Fibroblast of skin of scalp (primary cell): ENCODE measurements at places on chromosomes 5 and 9.
A peak's percentile ranks its signal among the peaks of the same experiment; 100 is the strongest.

DNA sequence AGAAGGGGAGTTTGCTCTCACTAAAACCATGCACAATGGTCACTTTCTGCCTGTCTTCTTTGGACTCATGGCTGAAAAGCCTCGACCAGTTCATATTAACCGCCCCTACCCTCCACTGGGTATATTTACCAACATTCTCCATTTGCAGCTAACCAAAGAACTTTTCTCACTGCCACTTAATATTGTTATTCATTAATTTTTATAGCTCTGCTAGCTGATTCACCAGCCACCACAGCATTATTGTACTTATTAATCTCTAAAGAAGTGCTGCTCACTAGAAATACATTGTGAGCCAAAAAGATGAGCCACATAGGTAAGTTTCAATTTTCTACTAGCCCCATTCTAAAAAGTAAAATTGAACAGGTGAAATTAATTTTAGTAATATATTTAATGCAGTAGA is 33.4 kb upstream of the SMIM32 start:
- DNase-seq, result no peak

DNA sequence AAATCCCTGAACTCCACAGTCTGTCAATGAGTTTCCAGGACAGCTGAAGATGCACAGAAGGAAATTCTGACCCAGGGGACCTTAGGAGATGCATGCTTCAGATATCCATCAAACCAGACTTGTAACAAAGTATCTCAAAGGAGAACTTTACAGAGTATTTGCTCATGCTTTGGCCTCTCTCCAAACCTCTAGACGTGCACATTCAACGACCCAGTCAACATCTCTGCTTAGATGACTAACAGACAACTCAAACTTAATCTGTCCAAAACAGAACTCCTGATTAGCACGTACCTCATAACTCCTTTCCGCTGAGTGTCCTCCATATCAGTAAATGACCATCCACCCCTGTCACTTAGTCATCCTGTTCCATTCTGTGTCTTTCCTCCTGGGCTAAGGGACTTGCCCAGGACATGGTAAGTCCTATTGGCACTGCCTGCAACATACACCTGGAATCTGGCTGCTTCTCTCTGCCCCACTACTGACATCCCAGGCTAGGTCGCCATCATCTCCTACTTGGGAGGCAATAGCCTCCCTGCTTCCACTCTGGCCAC is 107.4 kb downstream of the LMNB1 start:
- DNase-seq, result peak; percentile 84

- DNase-seq, result no peak
Observed at GRCh38 chr5:65037831-65038815, 269.4 kb downstream of the CWC27 start.

DNA sequence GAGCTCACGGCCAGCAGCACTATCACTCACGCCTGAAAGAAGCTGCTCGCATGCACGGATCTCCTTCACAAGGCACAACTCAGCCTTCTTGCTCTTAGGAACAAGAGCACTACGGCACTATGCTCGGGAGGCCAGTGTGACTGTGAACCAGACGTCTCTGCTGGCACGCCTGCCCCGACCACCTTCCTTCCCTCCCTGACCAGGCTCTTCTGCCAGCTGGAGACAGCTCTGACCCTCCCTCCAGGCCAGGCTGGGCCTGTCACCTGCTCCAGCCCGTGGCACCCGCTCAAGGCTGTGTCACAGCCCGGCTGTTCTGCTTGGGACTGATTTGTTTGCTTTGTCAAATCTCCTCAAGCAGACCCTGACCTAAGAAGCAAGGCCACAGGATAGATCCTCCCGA is 7.0 kb downstream of the TBC1D9B start:
- no peak for DNase-seq

GRCh38 chr9:117496307-117496706 is 81.5 kb upstream of the ASTN2 start:
- DNase-seq, result no peak

DNA sequence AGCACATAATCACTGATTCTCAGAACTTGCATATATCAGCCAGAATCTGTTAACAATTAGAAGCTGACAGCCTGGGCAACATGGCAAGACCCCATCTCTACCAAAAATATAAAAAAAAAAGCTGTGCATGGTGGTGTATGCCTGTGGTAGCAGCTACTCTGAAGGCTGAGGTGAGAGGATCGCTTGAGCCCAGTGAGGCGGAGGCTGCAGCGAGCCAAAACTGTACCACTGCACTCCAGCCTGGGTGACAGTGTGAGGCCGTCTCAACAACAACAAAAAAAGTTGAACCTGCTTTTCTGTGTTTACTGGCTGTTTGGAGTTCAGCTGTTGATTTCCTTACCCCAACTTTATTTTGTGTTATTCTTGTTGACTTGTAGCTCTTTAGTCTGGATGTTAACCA is 66.8 kb downstream of the GOLPH3 start:
- DNase-seq, result no peak

DNA sequence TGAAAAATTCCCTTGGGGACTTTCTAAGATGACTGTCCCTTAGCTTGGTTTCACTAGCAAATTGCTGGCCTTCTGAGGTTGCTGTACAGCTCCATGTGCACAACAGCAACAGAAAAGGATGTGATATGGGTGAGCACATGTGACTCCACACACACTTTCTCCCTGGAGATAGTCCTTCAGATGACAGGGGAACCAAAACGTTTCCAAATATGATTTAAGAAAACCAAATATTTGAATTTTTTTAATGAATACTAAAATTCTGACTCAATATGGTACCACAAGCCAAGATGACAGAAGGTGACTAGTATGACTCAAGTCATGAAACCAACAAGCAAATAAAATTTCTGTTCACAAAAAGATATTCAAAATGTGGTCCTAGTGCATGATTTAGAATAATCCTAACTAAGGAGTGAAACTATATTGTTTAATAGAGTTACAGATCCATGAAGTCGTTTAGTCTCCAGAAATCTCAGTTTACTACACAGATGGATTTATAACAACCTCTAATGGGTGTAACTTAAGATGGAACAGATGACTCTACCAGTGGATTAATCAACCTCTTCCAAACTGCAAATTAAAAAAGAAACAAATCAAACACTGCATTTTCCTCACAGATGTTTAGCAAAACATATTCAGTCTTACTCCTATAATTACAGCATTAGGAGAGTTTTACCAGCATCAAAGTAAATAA is 144.8 kb upstream of the PIK3R1 start:
- peak; percentile 38 for DNase-seq

DNA sequence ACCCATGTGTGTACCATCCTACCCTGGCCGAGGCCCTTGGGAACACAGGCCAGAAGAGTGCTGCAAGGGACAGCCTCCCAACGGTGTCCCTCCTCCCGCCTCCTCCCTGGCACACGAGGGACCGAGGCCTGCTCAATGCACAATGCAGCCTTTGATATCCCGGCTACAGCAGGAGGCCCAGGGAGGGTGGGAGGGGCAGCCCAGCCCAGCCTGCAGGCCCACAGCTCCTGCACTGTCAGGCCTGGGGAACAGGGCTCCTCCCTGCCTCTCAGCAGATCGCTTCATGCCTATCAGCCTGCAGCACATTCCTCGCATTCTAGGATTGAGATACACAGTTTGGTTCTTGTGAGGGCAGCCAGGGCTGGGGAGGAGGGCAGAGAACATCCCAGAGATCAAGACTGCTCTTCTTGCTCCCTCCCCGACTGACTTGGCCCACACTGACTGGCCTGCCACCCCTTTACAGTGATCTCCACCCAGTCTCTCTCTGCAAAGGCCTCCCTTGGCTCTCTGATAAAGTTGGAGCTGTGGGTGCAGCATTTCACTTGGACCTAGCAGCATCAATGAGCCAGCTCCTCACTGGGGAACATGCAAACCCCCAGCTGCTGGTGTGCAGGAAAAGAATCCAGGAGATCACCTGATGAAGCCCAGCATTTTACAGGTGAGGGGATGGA is at the start of gene SH3TC2:
SH3TC2 (minus strand) TSS at position 46 of the 671 bp plus-strand sequence; CDS start at position 6, 40 bp downstream.
- peak; percentile 76 for DNase-seq
